Stimulated activated CD8-positive, alpha-beta memory T cell treated with anti-CD3 and anti-CD28 coated beads, Interleukin-7, amount 100 ng/mL, for 24 hours (primary cell): ENCODE measurements at places on chromosomes 11 and 22.

- no peak for DNase-seq
Observed at GRCh38 chr22:43035250-43035649, 20.3 kb upstream of the PACSIN2 start.

DNA sequence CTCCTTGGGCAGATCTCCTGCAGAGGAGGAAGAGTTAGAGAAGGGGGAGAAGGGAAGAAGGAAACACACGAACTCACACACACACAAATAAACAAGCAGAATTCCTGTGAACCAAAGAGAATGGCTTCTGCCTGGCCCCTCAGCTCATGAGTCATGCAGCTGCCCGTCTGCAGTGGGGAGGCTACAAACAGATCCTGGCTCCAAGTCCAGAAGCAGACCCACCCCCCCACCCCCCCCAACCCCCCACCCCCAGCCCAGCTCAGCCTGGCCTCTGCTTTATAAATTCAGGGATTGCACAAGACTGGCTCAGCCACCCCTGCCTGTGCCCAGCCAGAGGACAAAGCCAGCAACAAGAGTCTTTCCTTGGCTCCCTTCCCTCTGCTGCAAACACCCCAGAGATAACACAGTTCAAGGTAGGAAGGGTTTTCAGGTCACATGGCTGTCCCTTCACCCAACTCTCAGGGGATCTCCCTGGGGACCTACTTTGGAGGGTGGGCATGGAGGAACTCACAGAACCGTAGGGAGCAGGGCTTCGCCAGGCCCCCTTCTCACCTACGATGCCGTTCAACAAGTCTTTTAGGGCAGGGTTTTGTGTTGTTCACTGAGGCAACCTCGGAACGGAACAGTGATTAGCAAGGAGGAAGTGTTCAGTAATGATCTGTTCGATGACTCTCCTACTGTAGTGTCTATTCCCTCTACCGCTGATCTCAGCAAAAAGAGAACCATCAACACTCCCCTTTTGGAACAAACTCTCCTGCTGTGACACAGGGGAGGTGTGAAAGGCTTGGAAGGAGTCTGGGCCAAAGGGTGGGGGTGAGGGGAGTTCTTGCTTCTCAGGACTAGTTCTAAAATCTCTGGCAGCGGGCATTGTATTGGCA lies 35.5 kb downstream of the RPL27A start:
- DNase-seq, result no peak

- no peak for DNase-seq
Observed at GRCh38 chr11:9525116-9525515, 48.4 kb upstream of the WEE1 start.

GRCh38 chr11:116637766-116638165 lies 135.0 kb downstream of the BUD13 start:
- no peak for DNase-seq

GRCh38 chr11:95780544-95780943 lies 9.0 kb downstream of the FAM76B start:
- no peak for DNase-seq
